Midbrain (tissue), 1 donor: ENCODE measurements at places on chromosomes 3 and 15.

DNA sequence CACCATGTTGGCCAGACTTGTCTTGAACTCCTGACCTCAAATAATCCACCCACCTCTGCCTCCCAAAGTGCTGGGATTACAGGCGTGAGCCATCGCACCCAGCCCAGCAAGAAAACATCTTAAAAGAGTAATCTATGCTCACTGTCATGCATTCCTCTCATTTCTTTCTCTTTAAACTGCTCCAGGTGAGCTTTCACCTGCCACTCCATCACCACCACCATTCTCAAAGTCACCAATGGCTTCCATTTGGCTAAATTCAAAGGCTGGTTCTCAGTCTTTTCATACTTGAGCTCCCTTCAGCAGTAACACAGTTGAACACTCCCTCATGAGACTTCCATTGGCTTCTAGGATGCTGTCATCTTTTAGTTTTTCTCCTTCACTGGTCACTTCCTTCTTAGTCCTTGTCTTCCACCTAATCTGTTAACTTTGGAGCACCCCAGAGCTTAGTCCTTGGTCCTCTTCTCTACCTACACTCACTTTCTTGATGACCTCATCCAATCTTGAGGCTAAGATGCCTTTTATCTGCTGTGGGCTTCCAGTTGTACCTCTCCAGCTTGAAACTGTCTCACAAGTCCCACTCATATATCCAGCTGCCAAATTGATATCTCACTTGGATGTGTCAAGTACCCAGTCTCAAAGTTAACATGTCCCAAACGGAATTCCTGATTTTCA lies 27.0 kb upstream of the ESYT3 start:
- DNase-seq, result no peak

DNA sequence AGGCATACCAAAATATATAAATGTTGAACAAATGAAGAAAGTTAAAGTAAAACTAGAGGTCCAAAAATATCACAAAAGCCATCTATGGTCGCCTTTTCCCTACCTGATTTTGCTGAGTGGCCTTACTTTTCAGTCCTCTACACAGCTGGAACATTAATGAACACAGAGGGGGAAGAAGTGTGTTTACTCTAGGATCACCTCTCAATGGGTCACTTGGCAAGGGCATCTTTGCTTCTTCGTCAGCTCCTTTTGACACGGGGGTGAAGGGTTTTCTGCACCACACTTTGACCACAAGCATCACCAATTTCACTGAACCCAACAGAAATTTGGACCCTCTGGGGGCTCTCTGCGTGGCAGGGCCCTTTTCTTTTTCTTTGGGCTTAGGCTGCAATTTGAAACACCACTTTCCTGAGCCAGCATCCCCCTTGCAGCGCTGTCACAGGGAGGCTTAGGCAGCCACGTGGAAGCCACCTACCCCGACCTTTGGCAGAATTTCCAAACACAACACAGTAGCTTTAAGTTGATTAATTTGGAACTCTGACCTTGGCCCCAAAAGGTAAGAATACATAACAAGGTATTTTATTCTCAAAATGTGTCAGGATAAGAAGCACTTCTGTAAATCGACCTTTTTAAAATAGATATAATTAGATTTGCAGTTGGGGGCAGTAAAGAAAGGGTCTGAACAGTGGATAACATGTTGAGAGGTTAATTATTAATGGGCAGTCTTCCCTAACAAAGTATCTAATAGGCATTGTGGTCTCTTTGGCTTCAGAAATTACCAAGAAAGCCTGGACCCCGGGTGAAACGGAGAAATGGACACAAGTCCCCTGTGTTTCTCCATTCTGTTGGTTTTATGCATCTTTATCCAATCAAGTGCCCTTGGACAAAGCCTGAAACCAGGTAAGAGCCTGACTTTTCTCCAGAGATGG lies at the start of gene LIPC:
Gene LIPC (plus strand): TSS at position 771 of the 929 bp plus-strand sequence. CDS start 42 bp downstream, at position 813.
- DNase-seq, result no peak

DNA sequence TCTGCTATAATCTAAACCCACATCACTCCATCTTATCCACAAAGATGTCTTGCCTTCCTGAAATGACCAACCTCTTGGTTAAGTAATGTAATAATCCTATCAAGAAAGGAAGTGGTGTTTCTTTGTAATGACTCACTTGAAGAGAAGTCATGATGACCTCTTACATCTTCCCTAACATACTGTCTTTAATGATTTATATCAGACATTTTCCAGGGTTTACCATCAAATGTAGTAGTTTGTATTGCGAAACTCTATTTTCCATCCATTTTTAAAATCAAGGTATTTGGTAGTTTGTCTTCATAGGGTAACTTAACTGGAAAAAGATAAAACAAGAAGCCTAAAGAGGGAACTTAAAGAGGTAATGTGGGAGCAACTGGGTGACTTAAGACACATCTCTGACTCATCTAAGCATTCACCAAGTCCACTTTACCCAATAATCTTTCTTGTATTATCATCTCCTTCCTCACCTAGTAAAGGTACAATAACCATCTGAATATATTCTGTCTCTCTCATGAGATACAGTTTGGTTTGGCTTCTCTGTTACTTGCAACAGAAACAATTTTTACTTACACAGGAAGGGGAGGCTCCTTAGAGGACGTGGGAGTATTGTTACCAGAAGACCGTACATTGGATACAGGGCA lies 5.7 kb upstream of the MAPK6 start:
- DNase-seq, result no peak

DNA sequence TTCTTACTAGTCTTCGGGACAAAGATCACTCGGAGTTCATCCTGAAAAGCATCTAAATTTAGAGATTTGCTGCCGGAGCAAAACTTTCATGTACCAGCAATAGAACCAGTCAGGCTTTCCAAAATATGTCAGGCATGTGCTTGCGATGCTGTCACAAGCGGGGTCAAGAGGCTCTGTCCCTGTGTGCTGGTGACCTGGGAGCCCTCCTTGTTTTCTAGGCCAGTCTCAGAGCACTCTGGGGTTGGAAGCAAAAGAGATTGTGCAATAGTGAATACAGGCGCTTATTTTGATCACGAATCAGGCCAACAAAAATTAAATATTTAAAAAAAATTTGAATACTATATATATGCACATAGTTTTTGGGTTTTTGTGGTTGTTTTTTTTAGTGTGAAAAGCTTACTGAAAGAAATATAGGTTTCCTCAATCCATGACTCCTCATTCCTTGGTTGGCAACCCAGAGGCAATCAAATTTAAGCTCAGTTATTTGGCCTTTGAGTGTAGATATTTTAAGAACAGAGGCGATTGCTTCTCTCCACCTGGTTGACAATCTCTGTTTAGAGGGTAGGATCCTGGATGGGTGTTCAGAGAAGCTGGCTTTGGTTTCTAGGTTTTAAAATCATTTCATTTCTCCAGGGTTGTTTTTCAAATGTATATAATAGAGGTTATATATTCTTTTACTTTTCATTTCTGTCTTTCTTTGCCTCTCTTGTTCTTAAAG lies 8.4 kb upstream of the KLHL24 start:
- DNase-seq, result no peak

- no peak for DNase-seq
These were observed 65.6 kb upstream of the CTXND1 start for GRCh38 chr15:80317389-80318182.
